ENCODE measurements at places on chromosomes 11 and 22.

DNA sequence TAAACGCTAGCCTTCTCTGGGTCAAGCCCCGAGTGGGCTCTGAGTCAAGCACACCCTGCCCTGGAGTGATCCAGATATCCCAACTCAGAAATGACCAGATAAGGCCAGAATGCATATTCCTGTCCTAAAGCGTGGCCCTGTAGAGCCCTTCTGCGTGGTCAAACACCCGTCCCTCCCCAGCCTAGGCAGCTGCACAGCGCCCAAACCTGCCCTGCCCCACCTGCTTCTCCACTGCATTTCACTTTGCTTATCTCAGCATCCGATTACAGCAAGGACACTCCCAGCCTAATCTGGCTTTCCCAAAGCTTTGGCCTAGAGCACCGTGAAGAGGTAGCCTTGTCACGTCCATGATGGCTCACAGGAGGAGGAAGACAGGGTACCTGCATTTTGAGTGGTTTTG lies 11.9 kb upstream of the TMPRSS4 start:
- no peak for DNase-seq

DNA sequence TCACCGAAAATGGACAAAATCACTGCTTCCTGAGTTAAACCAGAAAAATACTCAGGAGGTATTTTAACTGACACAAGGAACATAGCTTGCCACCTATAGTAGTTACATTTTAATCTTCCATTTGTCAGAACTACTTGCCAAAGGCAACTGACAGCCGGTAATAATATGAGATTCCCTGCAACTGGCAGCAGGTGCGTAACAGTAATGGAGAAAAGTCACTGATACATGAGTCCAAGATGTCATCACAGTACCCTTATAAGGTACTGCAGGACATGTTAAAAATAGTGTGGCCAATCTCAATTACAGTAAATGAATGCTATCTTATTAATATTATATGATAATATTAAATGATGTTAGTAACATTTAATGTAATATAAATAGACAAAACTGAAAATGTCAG lies 21.1 kb upstream of the ARHGAP32 start:
- DNase-seq: no peak

DNA sequence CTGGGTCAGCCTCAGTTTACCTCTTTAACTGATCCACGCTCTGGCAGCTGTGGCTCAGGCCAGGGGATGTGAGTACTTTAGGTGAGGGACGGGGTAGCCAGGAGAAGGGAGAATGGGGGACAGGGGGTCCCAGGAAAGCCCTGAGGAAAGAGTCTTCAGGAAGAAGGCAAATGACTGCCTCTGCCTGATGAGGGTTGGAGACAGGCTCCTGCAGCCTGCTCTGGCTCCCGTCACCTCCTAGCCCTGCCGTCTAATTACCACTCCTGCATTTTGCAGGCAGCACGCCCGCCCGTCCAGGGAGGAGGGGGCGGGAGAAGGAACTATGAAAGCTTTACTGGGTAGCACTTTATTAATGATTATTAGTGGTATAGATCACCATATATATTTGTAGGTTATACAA lies 116.6 kb downstream of the CEP164 start:
- no peak for DNase-seq

DNA sequence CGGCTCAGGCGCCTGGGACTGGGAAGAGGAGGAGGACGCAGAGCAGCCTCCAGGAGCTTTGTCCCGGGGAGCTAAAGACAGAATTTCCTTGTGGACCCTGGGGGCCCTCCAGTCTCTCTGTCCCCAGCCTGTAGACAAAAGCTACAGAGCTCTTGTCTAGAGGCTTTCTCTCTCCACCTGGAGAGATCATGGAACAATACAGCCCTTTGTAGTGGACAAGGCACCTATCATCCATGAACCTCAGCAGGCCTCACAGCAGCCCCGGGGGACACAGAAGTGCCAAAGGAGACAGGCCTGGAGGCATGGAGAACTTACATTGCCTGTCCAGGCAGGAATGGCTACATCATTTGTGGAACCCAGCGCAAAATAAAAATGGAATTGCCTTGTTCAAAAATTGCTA lies 55.7 kb upstream of the TTLL12 start:
- DNase-seq: no peak

- no peak for DNase-seq
These were observed 967 bp upstream of the ARVCF start for GRCh38 chr22:20017622-20017958.

GRCh38 chr11:108032800-108033199 lies 24.1 kb downstream of the CUL5 start:
- DNase-seq: no peak

- DNase-seq: no peak
These were observed 25.1 kb downstream of the NPAT start for GRCh38 chr11:108197351-108197750.

- no peak for DNase-seq
These were observed at the start of gene BTBD18 for GRCh38 chr11:57751676-57752253. Gene BTBD18, minus strand, starts transcription at chr11:57751819. Its CDS starts 631 bp downstream, at chr11:57751188.

GRCh38 chr11:78952890-78953289 lies 378.2 kb upstream of the NARS2 start:
- DNase-seq: no peak

DNA sequence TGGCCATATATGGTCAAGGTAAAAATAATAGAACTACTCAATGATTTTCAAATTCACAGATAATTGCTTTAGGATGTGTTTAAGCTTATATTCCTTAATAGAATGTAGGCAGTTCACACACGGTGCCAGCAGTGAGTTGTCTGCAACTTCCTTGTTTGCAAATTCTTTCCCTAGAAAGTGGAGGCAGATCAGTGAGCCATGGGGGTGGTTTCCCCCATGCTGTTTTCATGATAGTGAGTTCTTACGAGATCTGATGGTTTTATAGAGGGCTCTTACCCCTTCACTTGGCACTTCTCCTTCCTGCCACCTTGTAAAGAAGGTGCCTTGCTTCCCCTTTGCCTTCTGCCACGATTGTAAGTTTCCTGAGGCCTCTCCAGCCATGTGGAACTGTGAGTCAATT lies 111.8 kb upstream of the LMO1 start:
- DNase-seq: no peak

DNA sequence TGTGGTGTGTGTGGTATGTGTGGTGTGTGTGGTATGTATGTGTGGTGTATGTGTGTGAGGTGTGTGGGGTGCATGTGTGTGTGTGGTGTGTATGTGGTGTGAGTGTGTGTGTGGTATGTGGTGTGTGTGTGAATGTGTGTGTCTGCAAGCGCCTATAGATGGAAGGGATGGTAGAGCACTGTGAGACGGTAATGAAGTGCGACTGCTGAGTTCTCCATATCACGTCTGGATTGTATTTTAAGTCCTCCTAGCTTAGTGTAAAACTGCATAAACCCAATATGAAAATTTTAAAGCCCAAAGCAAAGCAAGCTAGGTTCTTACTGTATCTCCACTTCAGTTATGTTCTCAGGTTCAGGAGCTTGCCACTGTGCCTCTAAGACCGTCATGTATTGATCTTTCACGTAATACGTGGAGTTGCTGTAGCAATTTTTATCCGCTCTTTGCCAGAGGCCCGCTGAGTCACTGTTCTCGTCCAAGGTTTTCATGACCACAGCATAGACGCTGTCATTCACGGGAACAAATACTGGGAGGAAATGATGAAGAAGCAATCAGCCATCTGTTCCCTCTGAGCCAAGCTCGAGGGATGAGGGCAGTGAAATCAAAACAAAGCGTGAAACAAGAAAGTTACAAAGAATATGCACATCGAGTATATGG lies 5.5 kb downstream of the PLET1 start:
- no peak for DNase-seq

GRCh38 chr11:94740083-94741021 lies 27.8 kb upstream of the AMOTL1 start:
- DNase-seq: no peak

- no peak for DNase-seq
These were observed 403.5 kb downstream of the CADM1 start for GRCh38 chr11:115100706-115101105.

GRCh38 chr11:76047231-76047630 lies 159.1 kb downstream of the WNT11 start:
- DNase-seq: no peak

DNA sequence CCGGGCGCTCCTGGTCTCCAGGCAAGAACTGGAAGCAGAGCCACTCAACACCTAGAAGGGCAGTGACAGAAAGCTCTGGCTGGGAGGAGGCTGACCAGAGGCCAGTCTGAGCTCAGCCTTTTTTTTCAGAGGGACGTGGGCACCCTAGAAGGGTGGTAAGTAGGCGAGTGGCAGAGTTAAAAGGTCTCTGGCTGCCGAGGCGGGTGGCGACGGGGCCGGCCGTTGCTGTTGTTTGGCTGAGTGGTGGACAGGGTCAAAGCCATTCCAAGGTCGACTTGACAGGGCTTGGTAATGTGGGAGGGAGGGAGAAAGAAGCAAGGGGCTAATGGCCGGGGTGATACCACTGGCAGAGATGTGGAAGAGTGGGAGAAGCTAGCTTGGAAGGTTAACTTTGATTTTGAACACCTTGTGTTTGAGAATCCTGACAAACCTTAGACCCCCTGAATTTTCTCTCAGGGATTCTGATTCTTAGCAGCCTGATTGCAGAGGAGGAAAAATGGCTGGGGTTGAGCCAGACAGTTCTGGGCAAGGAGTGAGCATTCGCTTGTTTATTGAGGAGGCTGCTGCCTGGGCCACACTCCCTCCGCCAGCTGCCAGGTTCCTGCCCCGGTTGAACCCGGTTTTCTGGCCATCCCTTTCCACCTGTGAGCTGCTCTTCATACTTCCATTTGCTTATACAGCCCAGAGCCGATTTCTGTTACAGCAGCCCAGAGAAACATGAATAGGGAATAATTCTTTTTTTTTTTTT lies 868 bp upstream of the SYCE3 start:
- no peak for DNase-seq

- DNase-seq: no peak
These were observed 53.4 kb upstream of the PARVG start for GRCh38 chr22:44127356-44127755.

DNA sequence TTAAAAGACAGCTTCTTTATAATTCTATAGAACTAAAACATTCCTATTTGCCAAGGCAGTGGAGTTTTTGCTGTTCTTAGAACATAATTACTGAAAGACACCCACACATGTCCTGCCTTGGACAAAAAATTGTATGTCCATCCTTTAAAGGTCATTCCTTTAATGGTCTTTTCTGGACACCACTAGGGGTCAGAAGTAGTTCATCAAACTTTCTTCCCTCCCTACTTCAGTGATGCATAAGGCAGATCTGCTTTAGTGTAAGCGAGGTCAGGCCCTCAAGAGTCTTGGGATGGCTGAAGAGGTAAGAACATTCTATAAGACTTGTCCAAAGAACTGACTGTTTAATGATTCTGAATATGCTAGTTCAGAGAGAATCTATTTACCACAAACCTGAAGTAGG lies 4.3 kb upstream of the OR51V1 start:
- DNase-seq: no peak

GRCh38 chr11:126393143-126393542 lies 37.7 kb downstream of the ST3GAL4 start:
- DNase-seq: no peak

- DNase-seq: no peak
These were observed 490.4 kb downstream of the MN1 start for GRCh38 chr22:27310966-27311697.

GRCh38 chr11:46616551-46617133 lies 385 bp downstream of the HARBI1 start:
- no peak for DNase-seq

GRCh38 chr22:43893266-43893665 lies 1.5 kb upstream of the PNPLA5 start:
- no peak for DNase-seq

- DNase-seq: peak; percentile 14
These were observed 34.2 kb downstream of the PHF21B start for GRCh38 chr22:44975427-44976262.

DNA sequence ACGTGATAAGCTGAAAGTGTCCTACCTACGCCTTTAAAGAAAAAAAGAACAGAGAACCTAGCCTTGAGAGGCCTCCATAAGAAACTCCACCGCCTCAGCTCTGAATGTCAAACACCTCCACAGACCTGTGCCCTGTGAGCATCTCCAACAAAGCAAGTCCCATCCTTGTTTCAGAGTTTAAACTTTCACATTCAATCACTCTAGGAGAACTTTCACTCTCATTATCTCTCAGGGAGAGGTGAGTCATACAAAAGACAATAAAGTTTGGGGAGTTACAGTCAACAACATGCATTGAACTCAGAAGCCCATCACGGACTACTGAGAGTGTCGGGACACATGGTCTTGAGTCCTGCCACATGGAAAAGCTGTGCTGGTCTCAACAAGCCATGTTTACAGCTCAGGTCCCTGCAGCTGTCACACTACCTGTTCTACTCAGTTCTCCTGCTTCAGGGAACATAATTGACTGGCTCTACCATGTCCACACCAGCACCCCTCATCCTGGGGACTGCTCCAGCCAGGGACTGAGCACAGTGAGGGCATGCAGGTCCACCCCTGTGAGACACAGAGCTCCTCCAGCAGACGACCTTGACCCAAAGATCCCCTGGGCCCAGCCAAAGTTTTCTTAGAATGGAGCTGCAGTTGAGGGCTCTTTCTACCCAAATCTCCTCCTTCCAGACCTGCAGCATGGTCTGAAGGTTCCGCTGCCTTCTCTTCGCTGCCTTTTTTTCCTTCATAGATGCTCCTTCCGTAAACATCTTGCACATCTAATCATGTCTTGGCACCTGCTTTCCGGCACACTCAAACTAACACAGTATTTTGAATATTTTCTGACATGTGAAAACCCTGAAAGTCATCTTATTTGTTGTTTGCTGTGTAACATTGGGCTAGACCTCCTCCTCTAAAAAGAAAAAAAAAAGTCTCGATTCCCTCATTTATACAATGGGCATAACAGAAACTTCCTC lies 114.9 kb downstream of the ETS1 start:
- no peak for DNase-seq

DNA sequence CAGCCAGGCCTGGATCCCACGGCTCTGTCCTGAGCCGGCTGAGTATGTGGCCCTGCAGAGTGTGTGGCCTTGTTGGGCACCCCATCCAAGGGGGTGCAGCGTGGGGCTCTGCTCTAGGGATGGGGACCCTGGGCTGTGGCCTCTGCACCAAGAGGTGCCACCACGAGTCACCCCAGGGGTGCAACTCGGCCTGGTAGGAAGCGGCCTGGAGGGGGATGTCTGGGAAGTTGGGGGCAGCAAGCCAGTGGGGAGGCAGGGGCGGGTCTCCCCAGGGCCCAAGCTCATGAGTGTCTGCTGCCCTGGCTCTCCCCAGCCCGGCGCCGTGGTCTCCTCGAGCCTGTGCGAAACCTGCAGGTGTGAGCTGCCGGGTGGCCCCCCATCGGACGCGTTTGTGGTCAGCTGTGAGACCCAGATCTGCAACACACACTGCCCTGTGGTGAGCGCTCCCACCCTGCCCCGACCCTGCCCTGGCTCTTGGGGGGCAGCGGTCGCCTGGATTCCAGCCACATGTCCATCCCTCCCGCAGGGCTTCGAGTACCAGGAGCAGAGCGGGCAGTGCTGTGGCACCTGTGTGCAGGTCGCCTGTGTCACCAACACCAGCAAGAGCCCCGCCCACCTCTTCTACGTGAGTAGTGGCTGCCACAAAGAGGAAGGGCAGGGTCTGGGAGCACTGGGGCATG lies 24.2 kb upstream of the MUC5B start:
- no peak for DNase-seq

- DNase-seq: no peak
These were observed 14.8 kb upstream of the TMEM216 start for GRCh38 chr11:61377461-61378160.

- DNase-seq: no peak
These were observed 109.2 kb downstream of the CSNK2A3 start for GRCh38 chr11:11243590-11244469.
